NCI-H774 (cell line): ENCODE measurements at places on chromosomes 3 and 15.

- DNase-seq: peak; percentile 14
Observed at GRCh38 chr3:194203482-194204041, 67.6 kb downstream of the HES1 start.

DNA sequence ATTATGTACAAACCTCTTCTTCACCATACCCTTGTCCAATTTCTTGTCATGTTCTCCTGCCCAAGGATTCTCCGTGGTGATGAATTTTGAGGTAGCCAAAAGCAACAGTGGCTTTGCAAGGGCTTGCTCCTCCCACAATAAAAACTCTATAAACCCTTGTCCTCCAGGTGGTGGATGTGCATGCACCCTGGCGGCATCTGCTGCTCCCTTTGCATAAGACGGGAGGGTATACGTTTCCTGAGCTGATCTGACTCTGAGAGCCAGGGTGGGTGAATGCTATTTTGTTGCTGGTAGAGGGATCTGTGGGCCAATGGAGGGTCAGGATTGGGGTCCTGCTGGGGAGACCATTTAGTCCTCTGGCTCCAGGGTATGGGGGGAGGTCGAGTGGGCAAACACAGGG is 5.4 kb downstream of the DNAH1 start:
- DNase-seq: no peak

DNA sequence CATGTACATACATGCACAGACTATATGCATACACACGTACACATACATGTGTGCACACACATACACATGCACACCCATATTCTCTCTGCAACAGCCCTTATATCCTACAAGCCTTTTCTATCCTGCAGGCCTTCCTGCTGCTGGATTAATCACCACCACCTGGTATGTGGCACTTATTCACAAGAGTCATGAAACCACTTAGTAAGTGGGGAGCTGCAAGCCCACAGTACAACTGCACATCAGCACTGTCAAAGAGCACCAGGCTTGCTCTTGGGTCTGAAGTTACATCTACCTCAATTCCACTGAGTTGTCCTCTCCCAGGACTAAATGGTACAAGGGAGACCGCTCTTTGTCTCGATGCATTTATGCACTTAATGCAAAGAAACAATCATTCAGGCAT is 233.2 kb downstream of the KLF13 start:
- DNase-seq: no peak

DNA sequence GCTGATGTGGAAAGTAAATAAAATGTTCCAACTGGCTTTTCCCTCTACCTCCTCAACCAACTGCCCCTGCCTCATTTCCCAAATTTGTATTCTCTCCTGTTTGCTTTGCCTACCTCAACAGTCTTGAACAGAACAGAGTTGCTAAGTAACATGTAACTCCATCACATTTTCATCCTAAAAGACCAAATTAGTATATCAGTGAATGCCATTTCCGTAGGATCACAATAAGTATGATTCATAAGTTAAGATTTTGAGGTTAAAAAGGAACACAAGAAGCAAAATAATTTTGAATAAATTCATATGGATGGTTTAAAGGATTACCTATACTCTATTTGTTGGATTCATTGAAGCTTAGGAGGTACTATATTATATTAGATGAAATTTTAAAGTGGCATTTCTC is 154.9 kb downstream of the ECT2 start:
- no peak for DNase-seq

DNA sequence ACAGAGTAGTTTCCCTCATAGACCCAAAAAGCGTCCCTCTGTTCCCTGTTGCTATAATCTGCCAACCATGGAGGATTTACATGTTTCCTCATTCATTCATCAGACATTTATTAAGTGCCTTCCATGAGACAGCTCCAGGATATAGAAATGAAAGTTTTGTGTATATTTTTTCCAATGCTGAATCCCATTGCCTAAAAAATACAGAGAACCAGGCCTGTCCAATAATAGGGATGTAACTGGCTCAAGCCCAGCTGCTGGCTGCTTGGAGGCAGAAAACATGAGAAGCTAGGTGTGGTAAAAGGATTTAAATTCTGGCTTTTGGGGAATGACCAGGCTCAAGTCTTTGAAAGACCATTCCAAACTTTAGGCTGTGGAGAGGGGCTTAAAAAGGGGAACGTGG is 41.5 kb downstream of the RARB start:
- no peak for DNase-seq

DNA sequence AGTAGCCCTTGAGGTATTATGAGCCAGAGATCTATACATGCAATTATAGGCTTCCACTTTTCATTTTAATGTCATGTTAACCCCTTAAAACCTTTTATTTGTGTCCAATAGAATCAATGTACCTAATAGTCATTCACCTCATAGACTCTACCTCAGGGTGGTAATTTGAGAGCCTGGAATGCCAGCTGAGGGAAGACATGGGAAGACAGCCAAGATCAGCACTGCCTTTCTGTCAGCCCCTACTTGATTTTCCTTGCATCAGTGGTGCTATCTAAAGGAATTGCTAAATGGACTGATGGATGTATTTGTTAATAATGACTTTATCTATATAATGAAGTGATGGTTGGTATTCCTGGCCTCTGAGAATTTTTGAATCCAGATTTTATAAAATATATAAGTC is 113.3 kb upstream of the GBE1 start:
- no peak for DNase-seq

DNA sequence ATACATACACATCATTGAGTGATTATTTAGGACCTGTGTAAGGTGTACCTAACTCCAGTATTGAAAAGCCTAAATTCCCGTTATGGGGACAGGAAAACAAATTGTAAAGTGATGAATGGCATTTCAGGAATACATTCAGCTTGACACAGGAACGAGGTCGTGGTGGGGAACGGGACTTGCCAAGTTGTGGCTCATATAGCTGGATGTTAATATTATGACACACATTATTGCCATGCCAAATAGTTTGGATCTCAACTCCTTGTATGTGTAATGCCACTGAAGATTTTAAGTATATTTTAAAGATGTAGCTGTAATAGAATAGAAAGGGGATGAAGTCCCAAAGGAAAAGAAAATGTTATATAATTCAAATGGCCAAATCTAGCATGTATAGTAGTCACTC is 227.2 kb upstream of the GOLIM4 start:
- DNase-seq: no peak

GRCh38 chr15:101147181-101147580 is 104.7 kb downstream of the CHSY1 start:
- DNase-seq: no peak

DNA sequence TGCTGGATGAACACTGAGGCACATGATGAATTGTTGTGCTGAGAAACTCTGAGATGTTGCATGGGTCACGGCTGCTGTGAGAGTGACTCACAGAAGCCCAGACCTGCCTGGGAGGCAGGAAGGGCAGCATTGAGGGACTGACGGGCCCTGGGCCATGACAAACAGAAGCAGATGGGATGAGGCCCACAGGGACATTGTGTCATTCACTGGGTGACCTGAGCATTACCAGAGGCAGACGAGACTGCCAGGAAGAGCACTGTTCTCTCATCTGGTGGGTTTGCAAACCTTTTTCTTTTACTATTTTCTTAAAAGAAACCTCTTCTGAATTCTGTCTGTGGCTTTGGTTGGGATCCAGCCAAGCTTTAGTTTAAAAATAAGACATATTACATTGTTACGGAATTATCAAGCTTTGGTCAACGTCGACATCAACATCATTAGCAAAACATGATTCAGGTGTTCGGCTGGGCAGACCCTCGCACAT is 67.8 kb downstream of the BDH1 start:
- peak; percentile 11 for DNase-seq

DNA sequence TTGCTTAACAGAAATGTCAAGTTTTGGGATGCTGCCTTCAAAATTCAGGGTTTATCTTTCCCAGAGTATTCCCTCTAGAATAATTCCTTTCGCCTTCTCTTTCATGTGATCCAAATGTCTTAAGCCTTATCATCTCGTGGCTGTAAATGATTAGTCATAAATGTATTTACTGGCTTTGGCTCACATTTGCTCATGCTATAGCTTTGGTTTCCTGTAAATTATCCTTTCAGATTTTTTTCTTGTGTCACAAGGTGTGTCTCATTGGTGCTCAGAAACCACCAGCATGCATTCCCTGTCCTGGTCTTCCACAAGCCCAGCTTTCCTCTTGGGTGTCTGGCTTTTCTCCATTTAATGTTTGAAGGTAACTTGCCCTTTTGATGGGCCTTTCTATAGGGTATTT is 692.7 kb upstream of the ALCAM start:
- DNase-seq: no peak

- no peak for DNase-seq
Observed at GRCh38 chr15:71275566-71276335, 160.5 kb downstream of the THSD4 start.

DNA sequence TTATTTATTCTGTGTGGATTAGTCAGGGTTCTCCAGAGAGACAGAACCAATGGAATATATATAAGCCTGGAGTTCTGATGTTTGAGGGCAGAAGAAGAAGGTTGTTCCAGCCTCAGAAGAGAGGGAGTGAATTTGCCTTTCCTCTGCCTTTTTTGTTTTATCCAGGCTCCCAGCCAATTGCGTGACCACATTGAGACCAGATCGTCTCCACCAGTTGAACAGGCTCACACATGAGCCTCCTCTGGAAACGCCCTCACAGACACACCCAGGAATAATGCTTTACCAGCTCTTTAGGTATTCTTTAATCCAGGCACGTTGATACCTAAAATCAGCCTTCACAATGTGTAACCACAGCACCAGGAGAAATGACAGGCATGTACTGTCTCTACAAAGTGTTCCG is 923.1 kb downstream of the TBL1XR1 start:
- DNase-seq: peak; percentile 98

- no peak for DNase-seq
Observed at GRCh38 chr3:119145500-119146167, at the start of gene TEX55. Gene TEX55 (plus strand): TSS chr3:119146165. CDS start chr3:119146190, 25 bp downstream.

DNA sequence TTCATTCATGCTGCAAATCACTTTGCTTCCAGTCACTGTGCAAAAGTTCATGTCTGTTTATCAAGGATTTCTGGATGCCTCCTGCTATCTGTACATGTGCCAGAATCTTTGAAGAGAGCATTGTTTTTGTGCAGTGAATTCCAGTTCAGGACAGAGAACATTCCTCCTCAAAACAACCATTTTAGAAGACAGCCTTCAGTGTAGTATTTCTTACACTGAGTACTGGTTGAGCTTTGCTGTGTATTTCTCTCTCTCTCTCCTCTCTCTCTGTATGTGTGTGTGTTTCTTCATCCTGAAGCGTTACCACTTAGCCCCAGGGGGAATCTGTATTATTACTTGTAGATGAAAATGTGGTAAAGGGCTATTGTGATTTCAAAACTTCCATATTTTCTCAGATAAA is 123.8 kb upstream of the CHL1 start:
- no peak for DNase-seq

DNA sequence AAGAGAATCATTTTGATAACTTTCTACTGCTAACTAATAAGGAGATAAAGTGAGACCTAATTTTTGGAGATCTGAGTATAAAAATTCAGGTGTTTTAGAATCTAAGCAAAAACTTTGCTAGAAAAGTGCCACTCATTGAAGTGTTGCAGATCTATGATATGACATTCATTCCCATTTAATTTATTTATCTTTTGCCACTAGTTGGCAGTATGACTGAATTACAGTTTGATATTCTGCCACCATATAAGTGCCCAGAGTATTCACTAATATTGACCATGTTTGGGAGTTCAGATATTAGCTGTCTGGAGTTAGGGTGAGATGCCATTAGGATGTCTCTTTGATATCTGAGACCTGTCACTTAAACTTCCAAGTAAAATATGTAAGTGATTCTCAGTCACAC is 251.3 kb upstream of the GBE1 start:
- no peak for DNase-seq

DNA sequence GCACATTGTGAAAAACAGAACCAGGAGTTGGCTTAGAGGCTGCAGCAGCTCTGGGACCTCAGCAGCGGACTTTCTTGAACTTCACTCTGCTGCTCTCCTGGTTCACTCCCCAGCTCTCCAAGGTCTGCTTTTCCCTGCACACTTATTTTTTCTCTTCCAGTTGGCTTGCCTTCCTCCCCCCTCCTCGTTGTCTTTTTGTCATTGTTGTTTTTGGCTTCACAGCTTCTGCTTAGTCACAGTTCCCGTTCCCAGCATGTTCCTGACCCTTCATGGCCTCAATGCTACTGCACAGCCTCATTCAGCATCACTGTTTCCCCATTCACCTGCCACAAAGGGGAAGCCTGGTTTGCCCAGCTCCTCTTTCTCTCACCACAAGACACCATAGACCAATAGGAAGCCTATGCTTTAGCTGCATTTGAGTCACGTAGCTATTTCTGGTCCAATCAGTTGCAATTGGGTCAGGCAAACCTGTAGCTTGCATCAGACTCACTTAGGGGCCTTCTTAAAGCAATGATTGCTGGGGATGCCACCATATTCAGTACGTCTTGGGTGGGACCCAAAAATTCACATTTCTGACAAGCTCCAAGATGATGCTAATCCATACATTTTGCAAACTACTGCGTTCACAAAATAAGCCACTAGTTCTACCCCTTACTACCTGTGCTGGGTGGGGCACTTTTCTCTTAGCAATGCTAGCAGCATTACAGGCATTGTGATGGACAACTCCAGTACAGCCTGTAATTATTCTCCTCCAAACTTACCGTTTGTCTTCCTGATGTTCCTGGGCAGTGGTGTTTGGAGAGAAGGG is 7.8 kb upstream of the SUMF1 start:
- no peak for DNase-seq

GRCh38 chr3:120555657-120556509 is 40.3 kb upstream of the NDUFB4 start:
- DNase-seq: no peak

GRCh38 chr3:116155841-116156240 is 289.4 kb downstream of the LSAMP start:
- no peak for DNase-seq

- DNase-seq: no peak
Observed at GRCh38 chr3:53175613-53176540, 14.9 kb downstream of the PRKCD start.

DNA sequence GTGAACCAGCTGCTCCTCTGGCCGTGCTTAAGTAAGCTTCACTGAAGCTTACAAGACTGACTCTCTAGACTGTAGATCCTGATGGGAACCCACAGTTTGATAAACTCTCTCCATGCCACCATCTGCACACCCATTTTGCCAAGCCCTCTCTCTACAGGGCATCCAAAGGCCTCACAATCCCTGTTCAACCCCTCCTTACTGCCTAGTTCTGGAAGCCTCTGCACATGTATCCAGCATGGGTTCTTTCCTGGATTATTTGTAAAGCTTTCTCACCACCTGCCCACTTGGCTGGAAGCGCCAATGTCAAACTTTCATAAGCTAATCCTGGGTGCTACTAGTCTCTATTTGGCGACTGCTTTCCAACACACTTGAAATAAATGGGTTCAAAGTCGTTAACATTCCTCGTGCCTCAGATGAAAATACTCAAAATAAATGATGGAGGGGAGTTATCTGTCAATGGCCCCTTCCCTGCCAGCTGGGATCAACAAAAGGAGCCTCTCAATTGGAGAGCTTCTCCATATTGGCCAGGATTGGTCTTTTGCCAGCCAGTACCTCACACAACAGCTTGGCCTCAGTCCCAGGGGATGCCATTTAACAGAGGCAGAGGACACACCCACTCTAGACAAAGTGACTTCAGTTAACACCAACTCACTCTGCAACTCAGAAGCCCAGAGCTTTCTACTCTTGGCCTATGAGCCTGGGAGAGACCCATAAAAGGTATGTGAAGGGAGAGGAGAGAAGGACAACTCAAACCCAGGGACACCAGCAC is 48.1 kb downstream of the SH3BP5 start:
- DNase-seq: peak; percentile 60
